ENCODE measurements at places on chromosomes 7 and 10.

DNA sequence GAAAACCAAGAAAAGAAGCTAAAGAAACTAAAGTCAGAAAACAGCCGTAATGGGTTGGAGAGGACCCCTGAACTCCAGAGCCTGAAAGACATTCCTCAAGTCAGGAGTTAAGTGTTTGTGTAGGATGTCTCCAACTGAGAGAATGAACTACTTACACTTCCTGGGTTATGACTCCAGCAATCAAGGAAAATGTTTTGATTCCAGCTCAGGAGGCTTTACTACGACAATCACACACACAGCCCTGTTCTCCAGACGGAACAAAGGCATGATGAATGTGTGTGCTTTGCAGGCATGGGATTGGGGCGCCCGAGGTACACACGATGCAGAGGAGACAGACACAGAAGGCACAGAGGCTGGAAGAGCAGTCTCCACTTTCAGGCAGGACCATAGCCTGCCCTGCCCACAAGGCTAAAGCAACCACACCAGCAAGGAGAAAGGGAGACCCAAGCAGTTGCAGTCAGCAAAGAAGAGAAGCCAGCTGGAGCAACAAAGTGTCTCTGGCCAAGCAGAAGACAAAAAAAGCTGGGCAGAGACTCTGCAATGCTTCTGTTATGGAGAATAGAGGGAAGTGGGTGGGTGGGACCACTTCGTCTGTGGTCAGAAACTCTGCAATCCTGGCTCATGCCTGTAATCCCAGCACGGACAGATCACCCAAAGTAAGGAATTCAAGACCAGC, 89.1 kb downstream of the GRB10 start:
- no peak for DNase-seq

DNA sequence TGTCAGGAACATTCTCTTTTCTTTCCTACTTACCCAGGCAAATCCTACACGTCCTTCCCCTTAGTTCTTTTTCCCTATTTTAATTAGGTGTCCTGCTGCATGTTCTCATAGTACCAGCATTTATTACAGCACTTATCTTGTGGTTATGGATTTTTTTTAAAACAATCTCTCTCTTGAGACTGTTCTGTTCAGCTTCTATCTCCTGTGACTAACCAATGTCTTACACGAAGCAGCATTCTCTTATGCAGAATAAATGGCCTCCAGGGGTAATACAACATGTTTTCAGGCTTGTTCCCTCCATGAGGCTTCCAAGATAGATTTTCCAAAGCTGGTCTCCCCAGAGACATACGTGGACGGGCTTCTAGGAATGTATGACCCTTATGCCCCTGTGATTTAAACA, 1096.1 kb upstream of the CELF2 start:
- DNase-seq: no peak

DNA sequence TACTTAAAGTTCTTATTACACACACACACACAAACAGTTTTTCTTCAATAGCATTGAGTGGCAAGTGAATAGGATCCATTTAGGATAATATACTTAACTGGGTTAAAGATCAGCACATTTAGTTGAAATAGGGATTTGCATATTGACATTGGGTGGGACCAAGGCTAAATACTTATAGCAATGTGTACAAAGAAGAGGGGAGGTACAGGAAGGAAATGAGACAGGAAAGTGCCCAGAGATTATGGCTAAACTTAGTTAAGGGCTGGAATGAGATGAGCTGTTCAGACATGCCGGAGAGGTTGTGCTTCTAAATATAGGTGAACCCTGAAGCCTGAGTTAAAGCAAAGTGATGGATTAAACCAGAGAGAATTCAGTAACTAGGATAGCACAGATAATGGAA, 95.1 kb downstream of the LSMEM1 start:
- DNase-seq: no peak

- no peak for DNase-seq
Observed at GRCh38 chr7:94422827-94423460, 28.2 kb downstream of the COL1A2 start.

GRCh38 chr7:75045881-75046280, 27.7 kb downstream of the RCC1L start:
- no peak for DNase-seq

GRCh38 chr10:128540128-128540762, 414.0 kb upstream of the MKI67 start:
- DNase-seq: no peak
